ENCODE measurements at places on chromosomes 3 and 15.

DNA sequence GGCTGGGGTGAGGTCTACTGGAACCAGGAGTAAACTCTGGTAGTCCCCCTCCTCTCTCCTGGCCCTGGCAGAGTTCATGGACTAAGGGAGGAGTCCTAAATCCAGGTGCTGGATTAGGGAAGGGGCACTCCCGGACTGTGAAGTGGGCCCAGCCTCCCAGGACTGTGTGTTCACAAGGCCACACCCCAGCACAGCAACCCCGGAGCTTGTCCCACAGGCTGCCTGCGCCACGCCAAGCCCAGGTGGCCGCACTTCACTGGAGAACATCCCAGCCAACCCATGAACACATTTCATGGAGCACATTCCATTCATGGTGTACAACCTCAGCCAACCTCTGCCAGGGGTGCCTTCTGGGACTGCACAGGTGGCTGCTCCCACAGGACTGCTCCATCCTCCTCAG lies 8.2 kb downstream of the ARPIN start:
- no peak for DNase-seq

DNA sequence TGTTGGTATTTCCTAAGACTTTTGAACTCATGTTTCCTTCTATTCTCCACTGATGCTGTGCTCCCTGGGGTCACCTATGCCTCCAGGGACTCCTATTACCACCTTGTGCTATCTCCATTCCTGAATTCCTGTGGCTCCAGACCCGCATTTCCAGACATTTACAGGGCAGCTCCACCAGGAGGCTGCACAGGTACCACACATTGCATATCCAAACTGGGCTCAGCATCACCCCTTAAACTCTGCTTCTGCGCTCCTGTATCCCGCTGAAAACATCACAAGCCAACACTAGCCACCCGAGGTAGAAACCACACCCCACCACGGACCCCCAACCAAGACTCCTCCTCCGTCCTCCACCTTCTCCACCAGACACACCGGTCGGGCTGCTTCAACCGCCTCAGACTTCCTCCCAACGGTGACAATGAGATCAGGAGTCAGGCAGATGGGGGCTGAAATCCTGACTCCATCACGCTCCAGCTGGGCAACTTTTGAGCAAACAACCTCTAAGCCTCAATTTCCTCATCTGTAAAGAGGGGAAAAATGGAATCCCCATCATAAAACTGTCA lies 10.4 kb downstream of the TNK2 start:
- no peak for DNase-seq

- DNase-seq, result no peak
Observed at GRCh38 chr3:168088106-168088720, 7.5 kb downstream of the GOLIM4 start.

DNA sequence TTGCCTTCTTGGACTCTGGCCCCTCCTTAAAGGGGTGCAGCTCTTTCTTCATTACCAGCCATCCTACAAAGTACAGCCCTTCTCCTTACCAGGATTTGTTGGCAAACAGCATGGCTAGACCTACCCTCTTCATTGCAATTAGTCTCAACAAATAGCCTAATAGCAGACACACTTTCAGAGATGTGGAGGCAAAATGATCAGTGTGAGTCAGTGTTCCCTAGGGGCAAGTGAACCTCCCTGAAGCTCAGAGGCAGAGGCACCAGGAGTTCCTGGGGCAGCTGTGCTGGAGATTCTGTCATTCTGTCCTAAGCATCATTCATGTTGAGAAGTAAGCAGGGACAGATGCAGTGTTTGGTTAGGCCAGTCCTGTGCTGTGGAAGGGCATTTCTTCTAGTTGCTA lies 14.6 kb upstream of the MECOM start:
- DNase-seq, result no peak

DNA sequence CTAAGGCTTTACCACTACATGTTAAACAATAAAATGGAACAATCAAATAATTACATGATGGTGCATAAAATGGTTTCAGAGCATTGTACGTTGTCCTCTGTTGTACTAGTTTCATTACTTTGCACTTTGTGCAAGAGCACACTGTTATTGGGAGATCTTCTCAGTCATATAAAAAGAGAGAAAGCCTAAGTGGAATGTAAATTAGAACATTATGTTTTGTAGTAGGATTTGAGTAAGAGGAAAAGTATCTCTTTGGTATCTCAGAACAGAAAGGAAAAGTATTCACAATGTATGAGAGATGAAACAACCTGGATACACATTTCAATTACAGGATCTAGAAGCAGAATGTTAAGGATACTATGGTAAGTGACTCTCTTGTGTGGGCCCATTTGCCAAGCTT lies 26.9 kb upstream of the PLSCR2 start:
- no peak for DNase-seq

- DNase-seq, result peak; percentile 77
Observed at GRCh38 chr15:91049378-91050127, 27.2 kb upstream of the VPS33B start.

DNA sequence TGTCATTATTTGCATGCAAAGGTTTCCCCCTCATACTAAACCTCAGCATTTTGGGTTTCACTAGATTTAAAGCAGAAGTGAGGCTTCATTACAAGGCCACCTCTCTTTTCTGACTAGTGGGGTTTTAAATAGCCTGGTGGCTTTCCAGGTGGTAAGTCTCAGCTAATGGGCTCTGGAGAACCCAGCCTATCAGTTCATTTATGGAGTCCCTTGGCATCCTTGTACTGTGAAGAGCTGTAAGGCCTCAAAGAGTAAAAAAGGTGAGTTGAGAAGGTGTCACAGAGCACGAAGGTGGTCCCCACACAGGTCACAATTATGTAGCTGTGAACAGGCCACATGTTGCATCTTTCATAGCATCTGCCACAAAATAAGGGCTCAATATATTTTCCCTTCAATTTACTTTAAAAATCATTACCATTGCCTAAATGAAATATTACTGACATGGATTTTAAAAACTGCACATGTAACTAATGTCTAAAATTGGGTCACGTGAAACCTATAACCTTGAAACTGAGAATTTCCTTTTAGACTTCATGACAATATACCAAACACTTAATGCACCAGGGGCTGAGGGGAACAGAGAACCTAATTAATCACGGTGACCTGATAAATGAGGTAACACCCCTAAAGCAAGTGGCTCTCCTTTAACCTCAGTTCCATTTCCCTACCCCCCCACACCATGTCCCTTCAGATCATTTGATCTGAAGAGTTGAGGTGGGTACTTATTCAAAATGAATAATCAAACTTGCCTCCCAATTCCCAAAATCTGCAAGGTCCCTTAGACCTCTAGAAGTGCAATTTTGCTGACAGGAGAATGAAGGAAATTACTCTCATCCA lies 1.3 kb downstream of the NGLY1 start:
- DNase-seq, result no peak

GRCh38 chr3:16802389-16802788 lies 82.4 kb upstream of the PLCL2 start:
- DNase-seq, result no peak

DNA sequence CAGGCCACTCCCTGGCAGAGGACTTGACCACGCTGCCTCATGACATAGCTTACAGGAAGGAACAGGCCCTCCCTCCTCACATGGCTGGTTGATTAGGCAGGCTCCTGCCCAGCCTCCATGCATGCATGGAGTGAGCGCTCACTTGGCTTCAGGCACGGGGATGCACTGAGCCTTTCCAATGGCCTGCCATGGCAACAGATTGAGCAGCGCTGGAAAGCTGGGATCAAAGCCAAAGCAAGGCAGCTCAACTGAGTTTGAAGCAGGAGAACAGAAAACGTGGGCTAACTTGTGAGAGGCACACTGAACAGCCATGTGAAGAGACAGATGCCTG lies 5.9 kb upstream of the GRAMD2A start:
- peak; percentile 86 for DNase-seq

DNA sequence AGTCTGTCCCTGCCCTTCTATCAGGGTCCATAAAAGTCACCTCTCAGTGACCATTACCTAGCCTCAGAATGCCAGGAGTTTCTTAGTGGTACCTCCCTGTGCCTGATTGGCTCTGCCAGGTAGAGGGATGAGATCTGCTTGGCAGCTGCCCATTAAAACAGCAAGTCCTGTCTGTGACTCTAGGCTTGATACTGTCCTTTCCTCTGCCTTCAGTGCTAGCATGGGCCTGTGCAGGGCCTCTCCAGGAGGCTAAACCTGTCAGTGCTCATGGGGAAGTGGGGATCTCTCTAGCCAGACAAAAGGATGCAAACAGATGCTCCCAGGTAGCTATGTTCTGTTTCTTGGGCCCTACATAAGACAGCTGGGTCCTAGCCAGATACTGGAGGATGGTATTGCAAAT lies 10.0 kb upstream of the MANF start:
- DNase-seq, result no peak

DNA sequence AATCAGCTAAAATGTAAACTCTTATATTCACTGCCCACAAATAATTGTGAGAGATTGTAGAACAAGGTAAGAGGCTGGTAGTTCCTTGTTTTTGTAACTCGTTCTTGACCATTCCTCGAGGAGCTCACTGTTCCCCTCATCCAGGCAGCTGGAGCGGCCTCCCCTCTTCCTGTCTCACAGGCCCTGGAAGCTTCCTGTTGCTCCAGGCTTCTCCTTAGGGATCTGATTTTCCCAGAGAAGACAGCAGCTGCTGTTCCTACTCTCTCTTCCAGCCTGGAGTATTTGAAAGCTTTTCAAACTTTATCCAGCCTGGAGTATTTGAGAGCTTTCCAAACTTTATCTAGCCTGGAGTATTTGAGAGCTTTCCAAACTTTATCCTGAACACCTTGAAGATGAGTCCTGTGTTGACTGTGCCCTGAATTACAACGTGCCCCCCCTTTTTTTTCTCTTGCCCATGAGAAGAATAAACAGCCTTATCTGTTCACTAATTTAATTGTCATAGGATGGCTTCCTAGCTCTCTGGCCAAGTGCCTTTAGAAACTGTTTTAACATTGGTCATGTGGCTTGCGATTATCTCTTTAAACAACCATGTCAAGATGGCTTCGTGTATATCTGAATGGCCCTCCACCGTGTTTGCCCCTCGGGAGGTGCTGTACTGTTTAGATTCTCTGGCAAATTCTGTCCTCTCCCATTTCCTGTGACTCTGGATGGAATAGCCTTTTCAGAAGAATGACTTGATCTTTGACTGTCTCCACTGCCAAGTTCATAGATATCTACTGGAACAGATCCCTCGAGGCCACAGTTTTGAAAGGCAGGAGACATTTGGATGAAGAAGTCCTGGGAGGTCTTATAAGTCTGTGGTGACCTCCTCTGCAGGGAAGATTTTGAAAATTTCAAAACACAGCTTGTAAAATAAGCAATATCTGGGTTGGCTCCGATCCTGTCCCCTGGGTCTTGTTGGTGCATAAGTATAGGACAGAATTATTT lies 4.8 kb downstream of the ADAMTSL3 start:
- DNase-seq, result no peak

DNA sequence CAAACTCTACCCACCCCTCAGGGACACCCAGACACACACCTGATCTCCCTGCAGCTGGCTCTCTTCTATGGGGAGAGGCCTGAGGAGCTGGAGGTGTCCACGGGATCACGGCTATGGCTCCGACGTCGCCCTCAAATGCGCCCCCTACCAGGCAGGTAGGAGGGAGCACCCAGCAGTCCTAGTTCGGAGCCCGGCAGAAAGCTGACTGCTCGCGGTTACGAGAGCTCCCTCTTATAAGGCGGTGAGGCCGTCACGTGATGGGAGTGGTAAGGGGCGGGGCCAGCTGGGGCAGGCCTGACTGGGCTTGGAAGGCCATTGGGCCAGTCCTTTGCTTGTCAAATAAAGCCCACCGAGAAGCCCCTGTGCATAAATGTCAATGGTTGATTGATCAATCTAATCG lies at the start of gene PRR20G:
Gene PRR20G (minus strand): TSS at position 207 of the 400 bp plus-strand sequence. CDS start 681 bp downstream, outside the sequence.
- no peak for DNase-seq

- no peak for DNase-seq
Observed at GRCh38 chr15:96363707-96364106, 33.2 kb downstream of the NR2F2 start.

DNA sequence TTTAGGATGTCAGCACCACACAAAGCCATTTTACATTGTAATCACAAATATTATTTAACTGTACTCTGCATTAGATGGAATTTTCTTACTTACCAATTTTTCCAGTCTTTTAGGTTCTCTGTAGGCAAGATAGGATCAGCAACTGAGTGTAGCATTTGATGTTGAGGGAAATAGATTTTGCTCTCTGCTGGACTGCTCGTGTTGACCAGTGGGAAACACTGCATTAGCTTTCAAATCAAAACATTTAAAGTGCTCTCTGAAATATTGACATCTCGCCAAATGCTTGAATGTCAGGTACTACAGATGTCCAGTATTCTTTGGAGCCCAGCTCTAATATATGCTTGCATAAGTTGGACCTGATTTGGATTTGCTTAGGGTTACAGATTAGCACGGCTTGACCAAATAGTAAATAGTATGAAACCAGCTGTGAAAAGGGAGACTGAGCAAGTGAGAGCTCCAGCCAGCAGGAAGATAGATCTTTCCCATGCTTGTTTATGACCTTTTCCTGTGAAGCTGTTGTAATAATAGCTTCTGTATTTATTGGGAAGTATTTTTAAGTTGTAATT lies 29.5 kb downstream of the P2RY14 start:
- no peak for DNase-seq

- no peak for DNase-seq
Observed at GRCh38 chr3:142777927-142778326, 54.1 kb downstream of the TRPC1 start.

- DNase-seq, result peak; percentile 92
Observed at GRCh38 chr3:157127831-157128767, 31.8 kb downstream of the CCNL1 start.

DNA sequence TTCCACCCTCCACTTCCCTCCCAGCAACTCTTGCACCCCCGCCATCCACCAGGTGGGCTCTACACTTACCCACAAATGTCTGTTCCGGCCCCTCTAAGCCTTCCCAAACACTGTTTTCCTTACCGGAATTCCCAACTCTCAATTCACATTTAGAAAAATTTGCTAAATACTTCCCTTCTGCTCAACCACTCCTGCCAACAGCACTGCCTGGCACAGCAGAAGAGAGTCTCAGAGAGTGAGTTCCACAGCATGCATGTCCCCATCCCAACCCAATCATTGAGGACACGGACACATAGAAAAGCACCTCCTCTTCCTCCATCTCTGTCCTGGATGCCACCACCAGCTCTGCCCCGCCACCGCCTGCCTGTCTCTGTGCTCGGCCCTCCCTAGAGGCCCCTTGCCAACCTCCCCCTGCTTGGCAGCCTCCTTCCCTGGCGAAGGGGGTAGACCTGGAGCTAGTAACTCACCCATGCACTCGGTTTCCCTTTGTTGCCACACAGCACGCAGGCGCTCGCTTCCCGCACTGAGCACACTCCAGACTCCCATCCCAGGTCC lies 66.2 kb upstream of the SLC6A1 start:
- no peak for DNase-seq

DNA sequence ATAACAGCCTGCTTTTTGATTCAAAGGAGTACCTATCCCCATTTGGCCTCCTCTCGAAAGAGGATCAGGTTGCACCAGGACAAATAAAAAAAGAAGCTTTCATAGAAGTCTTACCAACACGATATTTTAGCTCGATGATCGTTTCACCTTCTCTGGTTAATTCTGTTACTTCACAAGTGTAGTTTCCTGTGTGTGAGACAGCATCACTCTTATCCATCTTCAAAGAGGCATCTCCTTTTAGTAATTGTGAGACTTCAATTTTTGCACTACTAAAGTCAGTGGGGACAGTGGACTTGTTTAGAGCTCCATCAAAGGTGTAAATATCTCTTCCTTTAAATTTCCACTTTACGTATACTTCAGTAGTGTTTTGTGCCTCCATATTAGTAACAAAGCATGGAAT lies 11.0 kb downstream of the CD47 start:
- DNase-seq, result no peak

- peak; percentile 52 for DNase-seq
Observed at GRCh38 chr3:190514413-190515153, 698 bp downstream of the IL1RAP start.

- DNase-seq, result no peak
Observed at GRCh38 chr15:82294061-82294690, 31.6 kb downstream of the SAXO2 start.
